PC-9 (cell line): ENCODE measurements at places on chromosomes 13 and 19.

DNA sequence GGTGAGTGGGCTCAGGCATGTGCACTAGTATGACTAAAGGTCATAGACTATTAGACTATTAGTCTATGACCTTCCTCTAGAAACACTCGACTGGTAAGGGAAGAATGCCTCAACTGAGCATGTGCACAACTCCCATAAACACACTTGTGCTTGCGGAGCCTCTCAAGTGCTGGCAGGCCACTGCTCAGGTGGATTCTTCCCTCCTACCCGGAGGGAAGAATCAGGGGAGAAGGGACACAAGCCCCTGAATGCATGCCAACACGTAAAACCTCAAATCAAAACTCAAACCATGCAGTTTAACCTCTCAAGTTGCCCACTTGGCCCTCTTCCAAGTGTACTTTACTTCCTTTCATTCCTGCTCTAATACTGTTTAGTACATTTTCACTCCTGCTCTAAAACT lies 287.6 kb upstream of the SGCG start:
- no peak for DNase-seq

GRCh38 chr19:14413693-14414181 lies 5.4 kb downstream of the DDX39A start:
- no peak for DNase-seq

- DNase-seq: peak; percentile 67
Measured at GRCh38 chr19:52171321-52172169, at the start of gene ZNF836. TSS of gene ZNF836 (minus strand) at chr19:52171621. CDS start at chr19:52168072, 3,549 bp downstream.

DNA sequence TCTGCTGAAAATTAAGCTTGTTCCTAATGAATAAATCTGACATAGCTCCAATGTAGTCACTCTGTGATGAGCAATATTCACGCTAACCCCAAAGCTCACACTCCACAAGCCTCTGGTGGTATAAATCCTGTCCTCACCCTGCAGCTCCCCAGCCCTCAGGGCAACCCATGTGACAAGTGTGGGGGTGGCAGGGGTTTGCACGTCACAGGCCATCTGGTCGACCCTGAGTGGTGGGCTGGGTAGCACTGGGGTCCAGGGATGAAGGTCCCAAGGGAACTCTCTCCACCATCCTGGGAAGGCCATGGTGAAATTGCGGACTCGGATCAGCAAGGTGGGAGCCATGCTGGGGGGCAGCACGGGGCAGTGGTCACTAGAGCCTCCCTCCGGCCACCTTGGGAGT lies 100.0 kb upstream of the SOX1 start:
- DNase-seq: no peak

- DNase-seq: no peak
Measured at GRCh38 chr19:5407356-5407755, 47.9 kb upstream of the ZNRF4 start.
